ENCODE measurements at places on chromosomes 13 and 19. TPM values are rescaled to one million over a fixed set of nuclear protein-coding genes. Genes with fewer than 3 reads are reported as not detected.

DNA sequence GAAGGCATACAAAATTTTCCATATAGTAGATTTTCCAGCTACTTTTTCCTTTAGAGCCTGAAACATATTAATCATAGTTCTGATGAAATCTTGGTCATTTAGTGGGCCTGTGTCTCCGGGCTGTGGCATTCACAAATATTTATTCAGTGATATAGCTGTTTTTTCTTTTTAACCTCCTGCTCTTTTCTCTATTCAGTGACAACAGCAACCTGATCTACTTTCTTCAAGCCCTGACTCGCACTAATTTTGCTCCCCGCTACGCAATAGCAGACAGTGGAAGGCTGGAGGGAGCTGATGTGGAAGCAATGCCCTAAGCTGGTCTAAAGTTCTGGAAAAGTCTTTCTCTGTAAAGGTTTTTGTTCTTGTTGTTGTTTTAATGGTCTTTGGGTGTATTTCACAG, 289.7 kb downstream of the SLITRK6 start:
- no peak for DNase-seq

DNA sequence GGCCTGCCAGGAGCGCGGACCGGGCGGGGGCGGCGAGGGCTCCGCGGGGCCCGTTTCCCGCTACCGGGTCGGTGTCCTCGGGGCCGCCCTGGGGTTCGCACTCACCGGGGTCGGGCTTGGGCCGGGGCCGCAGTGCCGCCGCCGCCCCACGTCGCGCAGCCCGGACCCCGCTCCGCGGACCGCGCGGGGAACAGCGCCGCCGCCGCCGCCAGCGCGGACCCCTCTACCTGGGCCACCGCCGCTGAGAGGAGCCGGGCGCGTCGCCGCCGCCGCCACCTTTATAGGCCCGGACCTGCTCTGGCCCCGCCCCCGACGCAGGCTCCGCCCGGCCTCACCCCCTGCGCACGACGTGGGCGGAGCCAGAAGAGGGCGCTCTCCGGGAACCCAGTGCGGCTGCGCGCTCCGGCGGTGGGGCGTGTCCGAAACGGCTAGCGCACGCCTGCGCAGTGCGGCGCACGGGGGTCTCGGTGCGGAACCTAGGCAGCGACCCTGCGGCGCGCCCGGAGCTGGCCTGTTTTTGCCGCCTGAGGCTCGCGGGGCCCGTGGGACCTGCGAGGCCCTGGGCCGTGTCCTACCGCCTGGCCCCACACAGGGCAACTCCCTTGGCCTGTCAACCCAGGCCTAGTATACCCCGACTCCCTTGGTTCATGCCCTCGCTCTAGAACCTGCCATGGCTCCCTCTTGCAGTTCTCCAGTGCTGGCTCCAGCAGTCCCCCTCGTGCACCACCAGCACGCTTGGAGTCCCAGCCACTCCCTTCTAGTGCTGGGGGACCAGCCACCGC, at the start of gene MKNK2:
Gene MKNK2, minus strand, starts transcription at position 254 of the 782 bp plus-strand sequence. CDS start 393 bp downstream, outside the sequence.
- DNase-seq, result peak; percentile 76

DNA sequence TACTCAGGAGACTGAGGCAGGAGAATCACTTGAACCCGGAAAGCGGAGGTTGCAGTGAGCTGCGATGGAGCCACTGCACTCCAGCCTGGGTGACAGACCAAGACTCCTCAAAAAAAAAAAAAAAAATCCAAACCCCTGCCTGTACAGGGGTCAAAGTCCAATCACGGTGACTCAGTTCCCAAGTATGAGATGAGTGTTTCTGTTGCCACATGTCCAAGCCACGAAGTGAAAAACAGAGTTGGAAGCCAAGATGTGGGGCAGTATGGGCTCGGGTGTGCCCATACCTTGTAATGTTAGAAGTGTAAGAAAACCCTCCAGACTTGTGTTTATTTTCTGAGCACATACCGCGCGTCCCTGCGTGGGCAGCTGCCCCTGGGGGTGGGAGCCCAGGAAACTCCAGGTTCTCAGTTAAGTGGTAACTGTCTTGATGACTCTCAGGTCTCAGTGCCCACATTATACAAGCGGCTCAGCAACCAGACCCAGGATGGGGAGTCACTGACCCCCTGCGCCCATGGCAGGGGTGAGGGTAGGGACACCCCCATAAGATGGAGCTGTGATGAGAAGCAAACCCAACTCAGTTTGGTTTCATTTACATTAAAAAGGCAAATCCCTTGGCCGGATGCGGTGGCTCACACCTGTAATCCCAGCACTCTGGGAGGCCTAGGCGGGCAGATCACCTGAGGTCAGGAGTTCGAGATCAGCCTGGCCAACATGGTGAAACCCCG, 1.2 kb upstream of the GPX4 start:
- DNase-seq, result peak; percentile 98

GRCh38 chr13:30818323-30818960, 83.1 kb downstream of the ALOX5AP start:
- DNase-seq, result peak; percentile 83

- DNase-seq, result no peak
These were observed 13.0 kb upstream of the KCNN1 start for GRCh38 chr19:17953869-17954268.

- DNase-seq, result no peak
These were observed 14.9 kb downstream of the STK11 start for GRCh38 chr19:1220477-1220930.

DNA sequence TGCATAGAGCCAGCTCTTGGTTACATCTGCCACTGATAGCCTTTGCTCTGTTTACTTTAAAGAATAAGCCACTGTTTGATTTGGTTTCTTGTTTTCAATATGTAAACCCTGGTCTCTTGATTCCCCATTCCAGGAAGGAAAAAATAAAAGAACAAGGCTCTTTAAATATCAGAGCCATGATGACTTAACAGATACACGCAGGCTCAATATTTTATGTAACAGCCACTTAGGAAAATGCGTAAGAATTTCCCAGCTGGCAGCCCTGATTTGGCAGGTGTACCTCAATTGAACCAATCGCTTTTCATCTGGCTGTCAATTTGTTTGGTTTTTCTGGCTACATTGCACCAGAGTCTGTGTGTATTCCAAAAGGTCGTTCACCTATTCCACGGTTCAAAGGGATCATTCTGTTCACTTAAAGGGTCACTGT, 65.6 kb downstream of the IRS2 start:
- DNase-seq, result no peak

- DNase-seq, result no peak
These were observed 8.3 kb downstream of the TEKTIP1 start for GRCh38 chr19:3547301-3547731.

- DNase-seq, result no peak
These were observed 10.2 kb upstream of the N4BP2L2 start for GRCh38 chr13:32548837-32549236.

DNA sequence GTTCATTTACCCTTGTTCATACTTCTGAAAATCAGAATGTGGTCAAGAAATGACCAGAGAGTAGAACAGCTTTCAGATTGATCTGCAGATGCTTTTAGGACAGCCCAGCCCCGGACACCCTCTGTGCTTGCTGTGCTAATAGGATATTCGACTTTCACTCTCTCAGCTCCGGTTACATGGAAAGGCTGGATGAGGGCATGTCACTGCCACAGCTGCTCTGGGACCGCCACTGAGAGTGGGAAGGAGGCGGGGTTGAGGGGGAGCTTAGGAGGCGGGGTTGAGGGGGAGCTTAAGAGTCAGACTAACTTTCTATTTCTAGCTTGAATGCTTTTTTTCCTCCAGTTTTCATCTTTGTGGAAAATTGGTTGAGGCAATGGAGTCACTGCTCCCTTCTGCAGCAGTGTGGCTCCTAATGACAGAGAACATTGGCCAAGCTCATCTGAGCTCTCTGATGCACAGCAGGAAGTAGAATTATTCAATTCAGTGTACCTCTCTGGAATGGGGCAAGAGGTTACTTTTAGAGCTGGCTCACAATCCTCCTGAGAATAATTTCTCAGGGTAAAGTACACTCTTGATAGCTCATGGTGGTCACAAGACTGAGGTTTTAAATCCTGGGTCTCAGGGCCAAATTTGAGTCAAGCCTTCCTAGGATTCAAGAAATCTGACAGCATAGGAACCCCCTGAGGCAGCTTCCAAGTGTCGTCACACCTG, 74.6 kb upstream of the NPAS1 start:
- DNase-seq, result peak; percentile 55

DNA sequence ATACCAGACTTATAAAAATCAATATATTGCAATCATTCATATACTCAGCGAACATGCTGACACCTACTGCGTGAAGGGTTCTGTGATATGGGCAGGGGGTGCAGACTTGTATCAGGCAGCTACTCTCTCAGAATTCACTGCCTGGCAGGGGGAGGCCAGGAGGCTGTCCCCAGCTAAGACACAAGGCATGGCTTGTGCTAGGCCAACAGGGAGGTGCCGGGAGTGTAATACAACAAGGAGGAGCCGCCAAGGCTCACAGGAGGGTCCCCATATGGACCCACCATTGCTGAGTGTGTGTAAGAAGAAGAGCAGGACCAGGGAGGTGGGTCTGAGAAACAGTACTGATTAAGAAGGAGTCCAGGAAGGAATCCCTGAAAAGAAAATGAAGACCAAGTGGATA, 97.2 kb downstream of the COL4A2 start:
- no peak for DNase-seq

- no peak for DNase-seq
These were observed 23.5 kb upstream of the DLEU7 start for GRCh38 chr13:50866817-50867636.

DNA sequence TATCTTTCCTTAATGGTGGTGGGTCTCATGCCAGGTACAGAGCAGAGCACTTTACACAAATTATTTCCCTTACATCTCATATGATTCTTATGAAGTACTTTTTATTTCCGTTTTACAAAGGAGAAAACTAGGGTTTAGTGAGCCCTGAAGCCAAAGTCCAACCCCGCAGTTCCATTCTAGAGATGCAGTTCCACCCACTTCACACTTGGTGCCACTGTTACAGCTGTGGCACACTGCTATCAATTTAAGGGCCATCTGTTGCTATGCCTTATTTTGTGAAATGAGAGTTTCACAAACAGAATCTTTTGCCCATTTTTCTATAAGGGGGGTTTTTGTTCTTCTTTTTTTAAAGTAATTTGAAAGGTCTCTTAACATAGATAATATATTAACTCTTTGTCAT, 12.9 kb downstream of the MIPEP start:
- DNase-seq, result peak; percentile 28

- DNase-seq, result no peak
These were observed 222.0 kb downstream of the SLITRK5 start for GRCh38 chr13:87893186-87893585.

CRX gene
- total RNA-seq, result not detected

ZNF358 gene
- 34.8 TPM for total RNA-seq

TRIM13 gene
- total RNA-seq, result 20.3 TPM

GTF2F2 gene
- total RNA-seq, result 28.1 TPM

TTYH1 gene
- total RNA-seq, result not detected

PABPC3 gene
- 0.14 TPM for total RNA-seq

NCCRP1 gene
- not detected for total RNA-seq

MBD3 gene
- 89.6 TPM for total RNA-seq

Data from HFFc6 (cell line).